ENCODE measurements at places on chromosomes 7 and 10. TPM values are rescaled to one million over a fixed set of nuclear protein-coding genes. Genes with fewer than 3 reads are reported as not detected.

GRCh38 chr10:96366508-96366907 lies 7.7 kb upstream of the OPALIN start:
- H3K4me3 ChIP-seq: no peak overlapping the region
- H3K27me3 ChIP-seq: peaks cover 3% of the 10 kb centered on the region
- H3K36me3 ChIP-seq: no peaks in the 10 kb centered on the region
- H3K4me1 ChIP-seq: no peaks in the 10 kb centered on the region
- no peak overlapping the region for H3K27ac ChIP-seq

STOX1 gene
- total RNA-seq: 0.32 TPM

- H3K27ac ChIP-seq: peak overlapping the region; percentile 91
- H3K27me3 ChIP-seq: no peaks in the 10 kb centered on the region
- no peak for DNase-seq
- H3K4me3 ChIP-seq: peak overlapping the region; percentile 91
- peaks cover 15% of the 10 kb centered on the region for H3K36me3 ChIP-seq
These were observed 1.2 kb upstream of the GDI2 start for GRCh38 chr10:5814110-5815107.

UNC5B gene
- total RNA-seq: 0.10 TPM

FOXI2 gene
- not detected for total RNA-seq

- H3K27ac ChIP-seq: no peak overlapping the region
- no peak for DNase-seq
- H3K4me1 ChIP-seq: no peaks in the 10 kb centered on the region
- no peak overlapping the region for H3K4me3 ChIP-seq
- no peaks in the 10 kb centered on the region for H3K27me3 ChIP-seq
- H3K36me3 ChIP-seq: peaks cover 61% of the 10 kb centered on the region
These were observed 27.0 kb downstream of the PFKFB3 start for GRCh38 chr10:6229746-6230145.

DNA sequence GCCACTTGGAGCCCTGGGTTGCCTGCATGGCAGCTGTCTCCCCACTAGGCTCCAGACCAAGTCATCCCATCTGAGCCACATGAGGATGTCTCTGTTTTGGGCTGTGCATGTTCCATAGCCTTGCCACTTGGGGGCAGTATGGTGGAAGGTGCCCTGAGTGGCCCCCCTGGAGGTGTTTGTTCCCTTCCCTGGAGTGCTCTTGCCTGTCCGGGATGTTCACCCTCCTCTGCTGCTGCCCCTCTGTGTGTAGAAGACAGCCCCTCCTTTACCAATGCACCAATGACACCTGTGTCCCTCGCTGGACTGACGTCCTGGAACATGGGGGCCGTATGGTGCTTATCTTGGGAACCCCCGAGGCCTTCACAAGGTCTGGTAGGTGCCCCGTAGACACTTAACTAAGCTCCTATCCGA lies 100.2 kb downstream of the ACTR3B start:
- no peaks in the 10 kb centered on the region for H3K36me3 ChIP-seq
- no peak overlapping the region for H3K4me3 ChIP-seq
- no peak for DNase-seq
- no peaks in the 10 kb centered on the region for H3K27me3 ChIP-seq
- no peaks in the 10 kb centered on the region for H3K4me1 ChIP-seq
- no peak overlapping the region for H3K27ac ChIP-seq

DNA sequence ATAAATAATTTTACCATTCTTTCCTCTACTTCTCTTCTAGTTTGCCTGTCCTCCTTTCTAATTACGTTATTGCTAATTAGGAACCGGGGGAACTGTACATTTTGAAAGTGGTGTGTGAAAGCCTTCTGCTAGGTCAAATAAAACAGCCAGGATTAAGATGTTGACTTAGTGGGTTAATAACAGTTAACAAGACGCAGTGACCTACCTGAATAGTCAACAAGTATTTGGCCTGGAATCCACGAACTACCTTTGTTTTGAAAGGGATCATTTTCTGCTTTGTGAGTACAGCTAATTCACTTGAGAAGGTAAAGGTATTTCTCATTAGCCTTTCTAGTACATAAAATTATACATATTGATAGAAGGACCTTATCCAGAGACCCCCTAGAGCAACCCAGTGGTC lies 139.9 kb downstream of the COL28A1 start:
- DNase-seq: no peak
- H3K27ac ChIP-seq: no peak overlapping the region
- peaks cover 2% of the 10 kb centered on the region for H3K27me3 ChIP-seq
- no peaks in the 10 kb centered on the region for H3K4me1 ChIP-seq
- H3K4me3 ChIP-seq: no peak overlapping the region
- no peaks in the 10 kb centered on the region for H3K36me3 ChIP-seq

WNT8B gene
- 0.24 TPM for total RNA-seq

SEMA3E gene
- not detected for total RNA-seq

- H3K4me1 ChIP-seq: no peaks in the 10 kb centered on the region
- H3K36me3 ChIP-seq: no peaks in the 10 kb centered on the region
- DNase-seq: no peak
- H3K4me3 ChIP-seq: no peak overlapping the region
These were observed 138.1 kb upstream of the EFCAB10 start for GRCh38 chr7:105719395-105719794.

COL26A1 gene
- not detected for total RNA-seq

ABCC2 gene
- total RNA-seq: 1.3 TPM

GRCh38 chr7:155693826-155694225 lies 49.4 kb downstream of the RBM33 start:
- DNase-seq: no peak
- H3K4me3 ChIP-seq: no peak overlapping the region
- H3K27ac ChIP-seq: peak overlapping the region; percentile 56
- peaks cover 11% of the 10 kb centered on the region for H3K36me3 ChIP-seq
- H3K4me1 ChIP-seq: peaks cover 66% of the 10 kb centered on the region
- no peaks in the 10 kb centered on the region for H3K27me3 ChIP-seq

PCLO gene
- total RNA-seq: not detected

DNA sequence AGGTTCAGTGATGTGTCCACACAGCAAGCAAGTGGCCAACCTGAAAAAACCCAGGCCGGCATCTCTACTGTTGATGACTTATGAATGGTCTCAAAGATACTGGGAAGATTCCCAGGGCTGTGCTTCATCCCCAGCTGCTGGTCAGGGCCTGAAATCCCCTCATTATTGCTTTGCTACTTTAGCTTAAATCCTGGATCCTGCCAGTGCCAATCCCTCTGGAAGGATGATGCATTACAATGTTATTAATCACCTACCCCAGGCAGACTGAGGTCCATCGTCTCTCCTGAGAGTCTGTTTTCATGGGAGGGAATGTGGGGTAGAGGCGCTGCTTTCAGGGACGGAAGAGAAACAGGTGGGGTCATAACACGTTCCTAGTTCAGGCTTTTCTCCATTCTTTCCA lies 371.6 kb downstream of the RPS24 start:
- H3K27me3 ChIP-seq: peaks cover 14% of the 10 kb centered on the region
- no peaks in the 10 kb centered on the region for H3K36me3 ChIP-seq
- H3K27ac ChIP-seq: no peak overlapping the region
- H3K4me1 ChIP-seq: peaks cover 8% of the 10 kb centered on the region
- no peak for DNase-seq

- no peak overlapping the region for H3K4me3 ChIP-seq
- no peak for DNase-seq
- H3K4me1 ChIP-seq: no peaks in the 10 kb centered on the region
These were observed 25.5 kb downstream of the GTF2IRD1 start for GRCh38 chr7:74479066-74479781.

BMPER gene
- not detected for total RNA-seq

BTBD16 gene
- not detected for total RNA-seq

GRCh38 chr7:101315336-101315735 lies 6.3 kb downstream of the IFT22 start:
- H3K27ac ChIP-seq: no peak overlapping the region
- H3K27me3 ChIP-seq: no peaks in the 10 kb centered on the region
- no peak overlapping the region for H3K4me3 ChIP-seq
- peak; percentile 11 for DNase-seq

DNA sequence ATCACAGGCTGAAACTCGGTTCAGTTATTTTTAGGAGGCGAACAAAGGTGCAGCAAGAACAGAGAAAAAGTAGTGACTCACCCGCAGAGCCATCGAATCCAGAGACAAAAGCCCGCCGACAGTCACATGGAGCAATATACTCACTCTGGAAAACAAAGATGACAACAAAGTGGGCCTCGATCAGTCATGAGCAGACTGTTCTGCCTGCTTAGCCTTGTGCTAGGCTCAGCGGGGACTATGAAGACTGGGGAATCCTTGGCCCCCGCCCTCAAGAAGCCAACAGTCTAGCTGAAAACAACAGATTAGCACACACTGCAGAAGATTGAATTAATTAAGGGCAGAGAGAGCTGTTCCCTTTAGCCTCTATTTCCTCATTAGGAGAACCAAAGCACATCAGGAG lies 30.4 kb downstream of the XPNPEP1 start:
- H3K27ac ChIP-seq: no peak overlapping the region
- H3K4me3 ChIP-seq: no peak overlapping the region
- H3K36me3 ChIP-seq: peaks cover 33% of the 10 kb centered on the region
- peaks cover 48% of the 10 kb centered on the region for H3K4me1 ChIP-seq
- DNase-seq: no peak
- no peaks in the 10 kb centered on the region for H3K27me3 ChIP-seq

DNA sequence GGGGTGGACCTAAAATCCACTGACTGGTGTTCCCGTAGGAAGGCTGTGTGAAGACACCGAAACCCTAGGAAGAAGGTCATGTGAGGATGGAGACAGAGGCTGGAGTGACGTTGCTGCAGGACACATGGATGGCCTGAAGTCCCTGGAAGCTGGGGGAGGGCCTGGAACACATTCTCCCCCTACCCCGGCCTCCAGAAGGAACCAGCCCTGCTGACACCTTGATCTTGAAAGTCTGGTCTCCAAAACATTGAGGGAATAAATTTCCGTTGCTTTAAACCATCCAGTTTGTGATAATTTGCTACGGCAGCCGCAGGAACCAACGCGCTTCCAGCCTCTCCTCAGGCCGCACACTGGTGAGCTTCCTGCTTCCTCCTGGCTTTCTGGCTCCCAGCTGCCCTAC lies 288.2 kb downstream of the GLRX3 start:
- H3K4me3 ChIP-seq: no peak overlapping the region
- H3K27me3 ChIP-seq: no peaks in the 10 kb centered on the region
- no peaks in the 10 kb centered on the region for H3K36me3 ChIP-seq

MKRN1 gene
- 61.7 TPM for total RNA-seq

GDF10 gene
- total RNA-seq: 0.27 TPM

DNA sequence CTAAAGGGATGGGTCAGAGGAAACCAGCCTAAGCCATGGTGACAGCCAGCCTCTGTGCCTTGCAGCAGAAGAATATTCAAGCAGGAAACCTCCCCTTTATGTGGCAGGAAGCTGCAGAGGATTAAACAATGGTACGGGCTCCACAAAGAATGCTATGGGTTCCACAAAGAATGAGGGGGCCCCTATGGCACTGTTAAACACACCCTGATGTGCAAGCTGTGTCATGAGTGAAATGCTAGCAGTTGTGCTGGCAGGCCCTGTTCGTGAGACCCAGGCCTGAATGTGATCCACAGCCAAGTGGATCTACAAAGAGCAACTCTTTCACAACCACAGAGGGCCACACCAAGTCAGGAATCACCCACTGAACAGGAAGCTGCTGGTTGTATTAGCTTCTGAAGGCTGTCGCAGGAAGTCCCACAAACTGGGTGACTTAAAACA lies 68.9 kb downstream of the MYOF start:
- peaks cover 49% of the 10 kb centered on the region for H3K4me1 ChIP-seq
- H3K27me3 ChIP-seq: no peaks in the 10 kb centered on the region
- peak; percentile 33 for DNase-seq
- no peak overlapping the region for H3K4me3 ChIP-seq

- DNase-seq: no peak
- H3K4me3 ChIP-seq: no peak overlapping the region
- peaks cover 6% of the 10 kb centered on the region for H3K27me3 ChIP-seq
- no peaks in the 10 kb centered on the region for H3K36me3 ChIP-seq
- H3K27ac ChIP-seq: no peak overlapping the region
These were observed 66.9 kb upstream of the BAIAP2L1 start for GRCh38 chr7:98467570-98468312.

- no peaks in the 10 kb centered on the region for H3K4me1 ChIP-seq
- no peak for DNase-seq
- H3K36me3 ChIP-seq: no peaks in the 10 kb centered on the region
- no peaks in the 10 kb centered on the region for H3K27me3 ChIP-seq
- H3K27ac ChIP-seq: no peak overlapping the region
- no peak overlapping the region for H3K4me3 ChIP-seq
These were observed 10.7 kb downstream of the SEMA3D start for GRCh38 chr7:85176197-85176596.

DNA sequence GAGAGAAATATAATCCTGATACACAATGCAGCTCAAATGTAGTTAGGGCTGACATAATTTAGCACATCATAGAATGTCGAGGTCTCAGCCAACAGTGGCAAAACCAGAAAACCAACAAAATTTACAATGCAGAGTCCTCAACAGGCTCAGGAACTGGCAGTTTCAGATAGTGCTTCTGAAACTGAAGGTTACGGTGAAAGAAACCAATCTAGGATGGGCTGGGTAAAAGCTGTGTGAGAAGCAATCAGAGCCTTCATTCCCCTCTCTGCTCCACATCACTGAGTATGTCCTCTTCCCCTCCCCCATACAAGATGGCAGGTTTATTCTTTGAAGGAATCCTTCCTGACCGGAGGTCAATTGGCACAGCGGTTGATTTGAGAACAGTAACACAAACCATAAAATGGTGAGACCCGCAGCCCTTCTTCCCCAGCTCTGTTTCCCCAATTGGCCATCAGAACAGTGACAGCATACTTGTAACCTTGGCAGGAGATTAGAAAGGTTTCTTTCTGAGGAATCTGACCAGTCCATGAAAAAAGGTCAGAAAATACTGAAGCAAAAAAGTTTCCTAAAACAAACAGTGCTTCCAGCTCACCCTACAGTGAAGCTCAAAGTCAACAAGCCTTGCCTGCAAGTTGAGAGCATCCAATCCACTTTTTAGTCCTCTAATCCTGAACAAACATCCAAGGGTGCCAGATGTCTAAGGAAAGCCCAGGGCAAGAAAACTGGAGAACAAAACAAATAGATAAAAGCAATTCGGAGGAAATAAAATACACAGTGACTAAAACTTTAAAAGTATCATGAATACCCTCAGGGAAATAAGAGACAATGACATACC lies 53.9 kb upstream of the IL6 start:
- peaks cover 66% of the 10 kb centered on the region for H3K4me1 ChIP-seq
- H3K27me3 ChIP-seq: peaks cover 3% of the 10 kb centered on the region
- peaks cover 4% of the 10 kb centered on the region for H3K36me3 ChIP-seq
- no peak overlapping the region for H3K27ac ChIP-seq
